ENCODE measurements at places on chromosomes 1 and 21. TPM values are rescaled to one million over a fixed set of nuclear protein-coding genes. Genes with fewer than 3 reads are reported as not detected.

- no peak for DNase-seq
Observed at GRCh38 chr1:34412598-34413370, 236.1 kb downstream of the C1orf94 start.

DNA sequence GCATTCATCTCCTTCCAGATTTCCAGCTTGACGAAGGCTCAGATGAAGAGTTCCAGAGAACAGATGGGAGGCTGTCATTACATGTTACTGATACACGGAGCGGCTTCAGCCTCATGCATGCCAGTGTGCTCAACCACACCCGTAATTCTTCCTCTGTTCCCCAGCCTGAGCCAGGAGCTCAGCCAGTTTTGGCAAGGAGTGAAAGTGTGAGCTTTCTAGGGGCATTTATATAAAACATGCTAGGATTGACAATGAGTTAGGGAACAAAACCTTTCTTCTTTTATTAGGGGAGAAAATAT lies 290.4 kb upstream of the PLXNA2 start:
- peak; percentile 82 for DNase-seq

DNA sequence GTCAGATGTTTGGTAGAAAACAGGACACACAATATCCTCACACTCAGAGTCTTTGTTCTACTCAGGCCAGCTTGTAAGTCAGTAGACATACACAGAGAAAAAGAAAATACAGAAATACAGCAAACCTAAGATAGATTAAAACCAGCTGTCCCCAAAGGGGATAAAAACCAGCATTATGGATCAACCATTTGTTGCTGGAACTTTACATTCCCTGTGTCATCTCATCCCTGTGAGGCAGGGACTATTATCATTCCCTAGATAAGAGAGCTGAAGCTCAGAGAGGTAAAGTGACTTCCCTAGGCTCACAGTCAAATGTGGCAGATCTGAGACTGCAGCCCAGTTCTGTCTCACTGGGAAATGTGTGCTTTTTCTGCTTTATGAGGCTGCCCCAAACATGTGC lies 80.7 kb downstream of the DMRTA2 start:
- no peak for DNase-seq

DNA sequence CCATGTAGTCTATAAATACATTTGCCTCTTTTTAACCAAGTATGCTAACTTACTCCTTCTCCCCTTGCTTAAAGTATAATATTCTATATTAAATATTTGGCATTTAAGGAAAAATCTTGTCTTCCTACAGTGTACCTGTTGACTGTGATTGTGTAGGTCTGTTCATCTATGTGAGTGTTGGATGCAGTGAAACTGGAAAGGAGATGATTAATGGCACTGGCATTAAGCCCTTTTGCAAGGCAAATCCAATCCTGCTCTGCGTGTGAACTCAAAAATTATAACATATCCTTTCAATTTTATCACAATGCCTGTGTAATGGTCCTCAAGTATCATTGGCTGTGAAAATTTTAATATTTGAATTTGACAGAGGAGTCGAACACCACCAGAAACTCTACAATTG lies 565.0 kb downstream of the KCNT2 start:
- DNase-seq: no peak

Gene COL24A1
- total RNA-seq: 4.9 TPM

Data from tongue (tissue), 3 donors.